GM23338 (cell line): ENCODE measurements at places on chromosomes 2 and 18. TPM values are rescaled to one million over a fixed set of nuclear protein-coding genes. Genes with fewer than 3 reads are reported as not detected.
A peak's percentile ranks its signal among the peaks of the same experiment; 100 is the strongest.

The ASB18 gene
- total RNA-seq: not detected in 2 replicates

DNA sequence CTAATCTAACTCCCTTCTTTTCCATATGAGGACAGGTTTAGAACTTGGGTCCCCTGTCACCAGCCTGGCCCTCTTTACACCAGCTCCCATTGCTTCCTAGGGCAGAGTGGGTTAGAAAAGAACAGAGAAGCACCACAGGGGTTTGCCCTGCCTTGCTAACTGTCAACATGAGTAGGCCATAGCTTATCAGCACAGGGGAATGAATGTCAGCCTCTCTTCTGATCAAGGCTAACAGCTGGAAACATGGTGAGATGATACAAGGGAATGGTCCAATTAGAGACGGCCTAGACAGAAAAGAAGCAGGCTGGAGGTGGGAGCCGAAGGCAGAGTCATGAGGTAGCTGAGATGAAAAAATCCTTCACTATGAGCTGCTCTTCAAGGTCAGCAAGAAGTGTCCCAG is 189.4 kb upstream of the ACAA2 start:
- no peaks in the 10 kb centered on the region for H3K27me3 ChIP-seq
- H3K4me1 ChIP-seq: peaks cover 5% of the 10 kb centered on the region; the same call in 1 of the 2 replicates
- H3K27ac ChIP-seq: no peak overlapping the region
- DNase-seq: no peak
- no peaks in the 10 kb centered on the region for H3K36me3 ChIP-seq
- H3K4me3 ChIP-seq: no peak overlapping the region

The TMEM182 gene
- total RNA-seq: 6.2 and 7.2 TPM in 2 replicates

- DNase-seq: peak; percentile 6
- H3K27ac ChIP-seq: peak overlapping the region; percentile 87
- H3K4me1 ChIP-seq: no peaks in the 10 kb centered on the region; the same call in 1 of the 2 replicates
- H3K27me3 ChIP-seq: no peaks in the 10 kb centered on the region
- H3K36me3 ChIP-seq: no peaks in the 10 kb centered on the region
- H3K4me3 ChIP-seq: peak overlapping the region; percentile 77
Observed at GRCh38 chr2:161161074-161161706, 962 bp downstream of the TANK start.

The ATP5F1A gene
- total RNA-seq: 718 and 822 TPM in 2 replicates

The HOXD12 gene
- total RNA-seq: not detected in 2 replicates

The ASB1 gene
- total RNA-seq: 18.9 and 23.9 TPM in 2 replicates

GRCh38 chr2:207385903-207386302 is 143.9 kb upstream of the CREB1 start:
- H3K27ac ChIP-seq: no peak overlapping the region
- H3K4me3 ChIP-seq: no peak overlapping the region
- H3K36me3 ChIP-seq: no peaks in the 10 kb centered on the region; the same call in 1 of the 2 replicates
- H3K27me3 ChIP-seq: no peaks in the 10 kb centered on the region
- H3K4me1 ChIP-seq: peaks cover 7% of the 10 kb centered on the region; the same call in 1 of the 2 replicates

DNA sequence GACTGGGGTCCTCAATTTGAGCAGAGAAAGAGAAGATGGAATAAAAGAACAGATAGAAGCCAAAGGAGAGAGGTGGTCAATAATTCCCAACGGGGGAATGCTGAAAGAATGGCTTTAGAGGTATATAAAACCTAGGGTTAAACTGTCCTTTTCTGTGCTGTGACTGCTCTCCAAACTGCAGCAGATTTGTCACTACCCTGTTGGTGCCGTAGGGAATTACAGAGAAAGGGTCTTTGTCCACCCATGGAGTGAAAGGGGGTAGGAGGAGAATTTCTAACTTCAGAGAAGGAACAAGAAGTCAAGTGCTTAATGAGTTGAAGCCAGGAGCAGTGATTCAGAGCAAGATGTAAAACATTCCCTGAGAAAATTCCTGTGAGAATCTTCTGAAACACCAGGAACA is 486.5 kb downstream of the NUP35 start:
- no peak overlapping the region for H3K27ac ChIP-seq
- peaks cover 19% of the 10 kb centered on the region for H3K4me1 ChIP-seq
- H3K27me3 ChIP-seq: no peaks in the 10 kb centered on the region
- DNase-seq: peak; percentile 50
- no peaks in the 10 kb centered on the region for H3K36me3 ChIP-seq

DNA sequence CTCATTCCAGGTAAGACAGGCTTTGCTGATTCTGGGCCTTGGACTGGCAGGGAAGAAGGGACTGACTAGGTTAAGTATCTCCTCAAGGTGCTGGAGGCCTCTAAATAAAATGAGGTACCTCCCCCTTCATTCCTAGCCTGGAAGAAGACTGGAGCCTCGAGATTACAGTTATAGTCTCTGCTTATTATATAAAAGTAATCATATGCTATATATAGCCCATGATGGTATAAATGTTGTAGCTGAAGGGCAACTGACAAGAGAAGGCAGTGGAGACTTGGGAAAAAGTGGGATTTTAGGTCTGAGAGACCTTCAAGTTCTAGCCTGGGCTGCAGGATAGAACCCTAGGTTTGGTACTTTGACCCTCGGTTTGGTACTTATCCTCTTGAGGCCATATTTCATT is 248.3 kb downstream of the PLCL1 start:
- no peaks in the 10 kb centered on the region for H3K4me1 ChIP-seq
- no peak for DNase-seq
- no peak overlapping the region for H3K4me3 ChIP-seq
- no peaks in the 10 kb centered on the region for H3K36me3 ChIP-seq

- no peaks in the 10 kb centered on the region for H3K36me3 ChIP-seq
- H3K27me3 ChIP-seq: 0 out of 2 replicates have a peak, but pooled peaks cover 4% of the 10 kb centered on the region
- no peaks in the 10 kb centered on the region; the same call in 1 of the 2 replicates for H3K4me1 ChIP-seq
- no peak for DNase-seq
Observed at GRCh38 chr2:9638532-9638931, 7.7 kb upstream of the YWHAQ start.

DNA sequence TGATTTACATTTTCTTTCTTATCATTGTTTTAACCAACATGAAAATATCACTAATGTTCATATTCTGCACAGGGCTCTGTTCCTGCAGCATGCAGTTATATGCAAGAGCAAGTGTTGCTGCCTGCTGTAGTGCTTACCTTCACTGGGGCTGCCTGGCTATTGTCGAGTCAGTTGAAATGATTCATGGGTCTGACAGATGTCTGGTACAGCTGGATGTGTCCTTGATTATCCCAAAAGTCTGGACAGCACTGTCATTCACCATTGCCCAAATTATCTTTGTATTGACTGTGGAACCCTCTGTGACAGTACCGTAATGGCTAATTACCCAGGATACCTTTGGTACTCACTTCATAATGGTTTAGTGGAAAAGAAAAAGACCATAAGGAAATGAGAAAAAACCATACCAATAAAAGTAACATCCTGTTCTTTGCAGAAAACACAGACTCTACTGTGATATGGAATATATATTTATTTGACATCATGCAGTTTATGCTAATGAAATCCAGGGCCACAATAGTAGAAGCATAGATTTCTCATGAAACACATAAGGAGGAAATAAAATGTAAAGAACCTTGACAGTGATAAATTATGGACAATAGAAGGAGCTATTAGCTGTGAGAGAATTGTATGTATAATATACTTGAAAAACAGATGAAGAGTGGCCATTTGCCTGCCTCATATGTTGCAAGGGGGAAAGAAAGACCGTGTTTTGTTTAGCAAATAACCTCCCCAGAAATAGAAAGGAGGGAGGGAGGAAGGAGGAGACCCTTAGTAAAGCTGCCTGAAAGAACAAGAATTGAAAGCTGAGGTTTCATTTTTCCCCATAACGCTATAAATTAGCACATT is 249.8 kb upstream of the ATP5MC3 start:
- no peak overlapping the region for H3K27ac ChIP-seq
- no peaks in the 10 kb centered on the region for H3K27me3 ChIP-seq
- no peak overlapping the region for H3K4me3 ChIP-seq
- H3K36me3 ChIP-seq: no peaks in the 10 kb centered on the region
- DNase-seq: no peak

The SPP2 gene
- total RNA-seq: not detected in 2 replicates

DNA sequence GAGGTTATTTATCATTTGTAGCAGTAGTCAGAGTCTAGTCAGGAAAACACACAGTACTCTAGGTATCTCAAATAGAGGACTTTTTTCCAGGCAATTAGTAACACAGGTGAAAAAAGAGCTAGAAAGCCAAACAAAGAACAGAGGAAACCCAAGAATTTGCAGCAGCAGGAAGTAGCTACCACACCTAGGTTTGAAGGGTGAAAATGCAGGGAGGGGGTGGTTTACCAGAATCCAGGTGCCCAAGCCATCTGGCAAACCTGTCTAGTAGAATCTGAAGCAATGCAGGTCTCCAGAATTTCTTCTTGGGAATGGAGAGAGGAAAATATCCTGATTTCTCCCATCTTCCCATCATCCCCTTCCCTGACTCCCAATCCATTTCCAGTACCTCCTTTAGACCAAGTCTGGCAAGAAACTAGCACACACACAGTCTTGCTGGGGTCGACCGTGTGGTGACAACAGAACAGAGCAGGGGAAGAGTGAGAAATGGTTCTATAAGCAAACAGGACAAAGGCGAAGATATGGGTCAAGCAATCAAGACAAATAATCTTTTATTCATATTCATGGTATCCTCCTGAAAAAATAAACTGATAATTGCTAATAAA is 231.9 kb upstream of the MMADHC start:
- peak; percentile 35 for DNase-seq
- no peak overlapping the region for H3K27ac ChIP-seq
- H3K4me3 ChIP-seq: no peak overlapping the region
- peaks cover 15% of the 10 kb centered on the region for H3K4me1 ChIP-seq

- H3K27ac ChIP-seq: no peak overlapping the region
- no peak overlapping the region for H3K4me3 ChIP-seq
- H3K4me1 ChIP-seq: no peaks in the 10 kb centered on the region
Observed at GRCh38 chr2:128746356-128746755, 427.7 kb upstream of the HS6ST1 start.

GRCh38 chr18:36141576-36141975 is 11.9 kb downstream of the ELP2 start:
- no peaks in the 10 kb centered on the region for H3K27me3 ChIP-seq
- DNase-seq: no peak
- H3K36me3 ChIP-seq: peaks cover 85% of the 10 kb centered on the region
- H3K27ac ChIP-seq: no peak overlapping the region
- no peak overlapping the region for H3K4me3 ChIP-seq

DNA sequence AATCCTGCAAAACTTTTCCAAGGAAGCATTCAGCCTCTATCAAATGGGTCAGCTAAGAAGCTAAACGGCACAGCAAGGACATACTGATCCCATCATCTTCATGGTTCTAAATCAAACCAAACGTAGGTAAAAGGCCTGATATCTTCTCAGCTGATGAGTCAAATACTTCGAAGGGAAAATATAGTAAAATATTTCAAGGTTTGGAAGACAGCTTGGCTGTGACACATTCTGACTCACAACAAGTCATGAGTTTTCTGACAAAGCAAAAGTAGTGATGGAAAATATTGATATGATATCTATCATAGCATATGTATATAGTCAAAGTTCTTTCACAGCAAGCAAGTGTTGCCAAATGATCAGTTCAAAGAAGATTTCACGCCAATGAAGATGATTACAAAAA is 31.5 kb downstream of the DOCK10 start:
- H3K36me3 ChIP-seq: no peaks in the 10 kb centered on the region
- H3K27me3 ChIP-seq: no peaks in the 10 kb centered on the region
- no peak overlapping the region for H3K27ac ChIP-seq
- no peak for DNase-seq
- H3K4me3 ChIP-seq: no peak overlapping the region

The MOGAT1 gene
- 0.89 and 0.94 TPM in 2 replicates for total RNA-seq

GRCh38 chr2:13542061-13542460 is 825.3 kb downstream of the TRIB2 start:
- no peaks in the 10 kb centered on the region for H3K27me3 ChIP-seq
- H3K36me3 ChIP-seq: no peaks in the 10 kb centered on the region
- no peaks in the 10 kb centered on the region for H3K4me1 ChIP-seq

GRCh38 chr2:207561386-207562080 is 31.8 kb downstream of the CREB1 start:
- H3K4me3 ChIP-seq: no peak overlapping the region
- H3K4me1 ChIP-seq: 0 out of 2 replicates have a peak, but pooled peaks cover 10% of the 10 kb centered on the region
- H3K27me3 ChIP-seq: no peaks in the 10 kb centered on the region
- peak overlapping the region; percentile 61 for H3K27ac ChIP-seq
- no peak for DNase-seq

GRCh38 chr2:18311420-18312195 is 248.8 kb downstream of the RDH14 start:
- no peaks in the 10 kb centered on the region for H3K36me3 ChIP-seq
- no peaks in the 10 kb centered on the region for H3K4me1 ChIP-seq
- no peak for DNase-seq

The MPHOSPH10 gene
- total RNA-seq: 23.8 and 24.9 TPM in 2 replicates

- no peaks in the 10 kb centered on the region for H3K27me3 ChIP-seq
- no peak for DNase-seq
- no peak overlapping the region for H3K27ac ChIP-seq
- H3K4me3 ChIP-seq: no peak overlapping the region
- peaks cover 22% of the 10 kb centered on the region for H3K4me1 ChIP-seq
Observed at GRCh38 chr18:76984193-76985155, 148.1 kb downstream of the MBP start.

DNA sequence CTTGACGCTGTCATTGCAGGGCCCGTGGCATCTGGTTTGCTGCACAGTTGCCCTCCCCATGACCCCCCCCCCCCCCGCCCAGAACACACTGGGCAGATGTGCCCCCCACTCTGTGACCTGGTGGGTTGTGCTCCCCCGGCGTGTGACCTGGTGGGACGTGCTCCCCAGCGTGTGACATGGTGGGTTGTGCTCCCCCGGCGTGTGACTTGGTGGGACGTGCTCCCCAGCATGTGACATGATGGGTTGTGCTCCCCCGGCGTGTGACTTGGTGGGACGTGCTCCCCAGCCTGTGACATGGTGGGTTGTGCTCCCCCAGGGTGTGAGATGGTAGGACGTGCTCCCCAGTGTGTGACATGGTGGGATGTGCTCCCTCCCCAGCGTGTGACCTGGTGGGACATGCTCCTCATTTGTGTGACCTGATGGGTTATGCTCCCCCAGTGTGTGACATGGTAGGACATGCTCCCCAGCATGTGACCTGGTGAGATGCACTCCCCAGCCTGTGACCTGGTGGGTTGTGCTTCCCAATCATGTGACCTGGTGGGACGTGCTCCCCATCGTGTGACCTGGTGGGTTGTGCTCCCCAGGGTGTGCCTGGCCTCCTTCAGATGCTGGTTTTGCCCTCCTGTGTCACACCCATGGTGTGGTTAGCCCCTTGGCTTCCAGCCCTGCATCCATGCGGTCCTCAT is 213.7 kb downstream of the AGAP1 start:
- H3K36me3 ChIP-seq: no peaks in the 10 kb centered on the region; the same call in 1 of the 2 replicates
- H3K4me1 ChIP-seq: peaks cover 13% of the 10 kb centered on the region
- H3K27me3 ChIP-seq: no peaks in the 10 kb centered on the region
- H3K4me3 ChIP-seq: no peak overlapping the region
- DNase-seq: no peak

The SMARCAL1 gene
- 17.2 and 25.4 TPM in 2 replicates for total RNA-seq
